Epithelial cell of prostate (primary cell): ENCODE measurements at places on chromosomes 2 and 18.

- no peak for DNase-seq
Measured at GRCh38 chr2:239566162-239566994, 165.6 kb upstream of the HDAC4 start.

DNA sequence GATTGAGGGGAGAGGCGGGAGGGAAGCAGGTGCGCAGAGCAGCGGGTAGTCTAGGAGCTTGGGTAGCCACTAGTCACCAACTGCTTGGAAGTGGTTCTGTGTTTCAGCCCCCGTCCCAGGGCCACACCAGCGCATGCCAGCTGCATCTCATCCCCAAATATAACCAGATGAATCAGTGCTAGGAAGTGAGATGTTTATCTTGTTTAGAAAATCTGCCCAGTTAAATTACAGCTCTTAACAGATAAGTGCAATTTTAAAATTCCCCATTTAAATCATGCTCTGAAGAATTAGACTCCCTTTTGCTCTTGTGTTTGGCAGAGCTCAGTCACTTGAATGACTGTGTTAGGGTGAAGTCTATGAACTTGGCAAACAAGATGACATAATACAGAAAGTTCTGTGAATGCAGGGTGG, 193.8 kb downstream of the SEPTIN10 start:
- no peak for DNase-seq

GRCh38 chr2:202019689-202020450, 13.8 kb upstream of the FZD7 start:
- DNase-seq, result no peak

- DNase-seq, result no peak
Measured at GRCh38 chr2:70932631-70933230, 3.0 kb upstream of the ATP6V1B1 start.

DNA sequence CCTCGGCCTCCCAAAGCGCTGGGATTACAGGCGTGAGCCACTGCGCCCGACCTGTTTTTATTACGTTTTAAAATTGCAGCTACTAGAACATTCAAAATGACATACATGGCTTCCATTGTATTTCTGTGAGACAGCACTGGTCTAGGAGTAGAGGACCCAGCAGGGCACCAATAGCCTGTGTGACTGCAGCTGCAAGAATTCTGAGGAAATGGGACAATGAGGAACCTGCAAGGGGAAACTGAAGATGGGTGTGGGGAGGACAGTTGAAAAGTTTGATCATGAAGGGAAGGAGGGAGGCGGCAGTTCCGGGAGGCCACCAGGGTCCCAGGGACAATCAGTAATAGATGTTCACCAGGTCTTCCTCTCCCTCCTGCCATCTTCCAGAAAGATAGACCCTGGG, 13.9 kb upstream of the DNPEP start:
- no peak for DNase-seq

- DNase-seq, result no peak
Measured at GRCh38 chr2:98822301-98823164, 91.6 kb upstream of the MGAT4A start.

- no peak for DNase-seq
Measured at GRCh38 chr2:8659735-8660492, 21.9 kb upstream of the ID2 start.

DNA sequence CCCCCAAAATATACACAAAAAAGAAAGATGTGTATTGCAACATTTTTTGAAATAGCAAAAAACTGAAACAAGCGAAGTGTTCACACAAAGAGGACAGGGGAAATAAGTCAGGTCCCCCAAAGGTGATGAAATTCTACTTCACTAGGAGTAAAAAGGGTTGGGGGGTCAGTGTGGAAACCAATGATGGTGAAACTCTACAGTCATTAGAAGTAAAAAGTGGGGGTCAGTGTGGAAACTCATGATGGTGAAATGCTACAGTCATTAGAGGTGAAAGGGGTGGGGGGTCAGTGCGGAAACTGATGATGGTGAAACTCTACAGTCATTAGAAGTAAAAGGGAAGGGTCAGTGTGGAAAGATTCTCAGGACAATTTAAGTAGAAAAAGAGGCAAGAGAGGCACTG, 298.2 kb downstream of the EIPR1 start:
- DNase-seq, result no peak

GRCh38 chr2:96501471-96501874, 3.7 kb downstream of the NEURL3 start:
- no peak for DNase-seq

DNA sequence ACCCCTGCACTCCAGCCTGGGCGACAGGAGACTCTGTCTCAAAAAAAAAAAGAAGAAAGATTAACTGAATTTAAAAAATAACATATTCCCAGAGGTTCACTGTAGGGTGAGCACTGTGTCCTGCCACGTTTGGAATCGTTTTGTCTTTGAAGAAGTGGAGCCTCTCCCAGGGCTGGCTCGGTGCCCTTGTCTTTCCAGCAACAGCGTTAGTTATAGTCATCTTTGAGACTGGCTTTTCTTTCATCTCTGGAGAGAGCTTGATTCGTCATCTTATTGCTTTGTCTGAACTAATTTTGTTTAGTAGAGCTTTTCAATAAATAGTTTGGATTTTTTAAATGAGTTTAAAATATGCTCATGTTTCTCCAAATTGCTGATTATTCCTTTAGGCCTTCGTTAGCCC, 50.5 kb downstream of the IMPA2 start:
- DNase-seq, result no peak

GRCh38 chr2:136124805-136125204, 6.9 kb upstream of the CXCR4 start:
- no peak for DNase-seq

GRCh38 chr2:1488181-1488671, 75.0 kb downstream of the TPO start:
- no peak for DNase-seq

GRCh38 chr2:179877601-179878364, 16.4 kb upstream of the ZNF385B start:
- no peak for DNase-seq

DNA sequence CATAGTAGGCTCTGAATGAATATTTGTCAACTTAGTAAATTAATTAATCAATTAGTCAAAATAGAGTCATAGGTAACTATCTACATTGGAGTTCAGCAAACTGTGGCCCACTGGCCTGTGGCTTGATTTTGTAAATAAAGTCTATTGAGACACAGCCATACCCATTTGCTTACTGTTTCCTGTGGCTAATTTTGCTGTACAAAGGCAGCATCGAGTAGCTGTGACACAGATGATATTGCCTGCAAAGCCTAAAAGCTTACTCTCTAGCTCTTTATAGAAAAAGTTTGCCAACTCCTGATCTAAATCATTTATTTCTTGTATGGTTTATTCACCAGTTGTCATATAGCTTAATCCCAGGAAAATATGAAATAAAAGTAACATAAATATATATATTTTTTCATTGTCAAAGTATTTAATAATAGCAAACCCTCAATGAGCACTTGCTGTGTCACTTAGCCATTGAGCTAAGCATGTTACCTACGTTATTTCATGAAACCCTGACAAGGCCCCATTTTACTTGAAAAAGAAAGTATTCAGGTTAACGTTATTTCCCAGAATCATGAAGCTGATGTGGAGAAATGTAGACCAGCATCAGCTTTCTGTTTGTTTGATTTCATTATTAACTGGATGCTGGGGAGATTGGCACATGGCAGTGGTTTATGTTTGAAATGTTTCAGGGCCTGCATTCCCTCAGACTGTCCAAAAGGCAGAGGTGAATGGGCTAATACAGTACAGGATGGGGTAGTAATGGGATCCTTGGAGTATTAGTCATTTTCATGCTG, 69.6 kb downstream of the ICOS start:
- no peak for DNase-seq

DNA sequence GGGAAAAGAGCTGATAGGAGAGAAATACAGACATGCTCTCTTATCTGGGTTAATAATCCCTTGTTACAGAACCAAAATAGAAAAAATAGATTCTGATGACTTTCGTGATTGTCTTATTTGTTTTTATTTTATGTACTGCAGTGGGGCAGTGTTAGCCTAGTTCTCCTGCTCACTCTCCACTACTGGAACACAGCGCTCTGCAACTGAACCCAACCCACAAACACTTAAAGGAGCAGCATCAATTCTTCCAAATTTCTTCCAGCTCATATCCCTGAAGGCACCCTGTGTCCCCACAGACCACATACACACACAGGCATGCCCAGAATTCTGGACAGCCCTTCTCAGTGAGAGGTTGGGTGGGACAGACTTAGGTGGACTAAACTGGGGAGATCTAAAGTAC, 160.6 kb downstream of the SS18 start:
- no peak for DNase-seq

- DNase-seq, result no peak
Measured at GRCh38 chr2:152790883-152791282, 72.5 kb downstream of the ARL6IP6 start.

- no peak for DNase-seq
Measured at GRCh38 chr2:148305476-148305875, 284.6 kb downstream of the MBD5 start.

DNA sequence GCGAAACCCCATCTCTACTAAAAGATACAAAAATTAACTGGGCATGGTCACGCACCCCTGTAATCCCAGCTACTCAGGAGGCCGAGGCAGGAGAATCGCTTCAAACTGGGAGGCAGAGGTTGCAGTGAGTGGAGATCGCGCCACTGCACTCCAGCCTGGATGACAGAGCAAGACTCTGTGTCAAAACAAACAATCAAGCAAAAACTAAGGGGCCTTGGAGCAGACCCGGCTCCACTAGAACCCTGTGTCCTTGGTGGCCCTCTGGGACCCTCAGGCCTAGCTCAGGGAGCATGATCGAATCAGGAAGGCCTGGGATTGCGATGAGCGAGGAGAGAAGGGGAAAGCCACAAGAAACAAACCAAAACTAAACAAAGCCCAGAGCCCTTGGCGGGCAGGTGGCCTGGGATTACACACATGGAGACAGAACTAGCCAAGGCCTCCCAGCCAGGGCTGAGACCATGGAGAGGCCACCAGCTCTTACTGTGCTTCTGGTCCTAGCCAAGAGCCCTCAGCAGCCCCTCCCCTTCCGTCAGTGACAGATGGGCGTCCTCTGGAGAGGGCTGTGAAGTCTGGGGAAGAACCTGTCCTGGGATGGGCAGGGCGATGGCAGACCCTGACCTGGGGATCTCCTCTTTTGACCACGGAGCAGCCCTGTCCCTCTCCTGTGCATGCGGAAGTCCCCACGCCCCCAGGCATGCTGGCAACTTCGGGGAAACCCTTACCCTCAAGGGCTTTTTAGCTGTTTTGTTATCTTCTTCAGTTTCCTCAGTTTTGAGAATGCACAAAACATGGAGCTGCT, 27.4 kb upstream of the CATIP start:
- no peak for DNase-seq

DNA sequence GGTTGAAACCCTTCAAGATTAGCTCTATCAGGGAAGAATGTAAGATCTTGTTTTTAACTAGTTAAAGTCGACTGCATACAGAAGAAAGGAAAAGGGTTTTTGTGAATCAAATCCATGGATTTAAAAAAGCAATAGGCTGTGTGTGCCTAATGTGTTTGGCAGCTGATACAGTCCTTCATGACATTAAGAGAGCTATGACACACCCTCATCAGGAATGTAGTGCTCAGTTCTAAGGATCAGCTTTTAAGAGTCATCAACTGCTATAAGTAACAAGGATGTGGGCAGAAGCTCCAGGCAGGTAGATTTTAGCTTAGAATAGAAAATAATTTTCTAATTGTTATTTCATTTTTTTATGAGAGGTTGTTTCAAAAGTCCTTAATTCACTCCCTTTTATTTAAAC, 52.9 kb downstream of the PPP1R1C start:
- peak; percentile 41 for DNase-seq

- DNase-seq, result peak; percentile 80
Measured at GRCh38 chr2:227853204-227853629, 18.2 kb upstream of the DAW1 start.

- DNase-seq, result no peak
Measured at GRCh38 chr2:113863144-113863543, 26.7 kb upstream of the ACTR3 start.

DNA sequence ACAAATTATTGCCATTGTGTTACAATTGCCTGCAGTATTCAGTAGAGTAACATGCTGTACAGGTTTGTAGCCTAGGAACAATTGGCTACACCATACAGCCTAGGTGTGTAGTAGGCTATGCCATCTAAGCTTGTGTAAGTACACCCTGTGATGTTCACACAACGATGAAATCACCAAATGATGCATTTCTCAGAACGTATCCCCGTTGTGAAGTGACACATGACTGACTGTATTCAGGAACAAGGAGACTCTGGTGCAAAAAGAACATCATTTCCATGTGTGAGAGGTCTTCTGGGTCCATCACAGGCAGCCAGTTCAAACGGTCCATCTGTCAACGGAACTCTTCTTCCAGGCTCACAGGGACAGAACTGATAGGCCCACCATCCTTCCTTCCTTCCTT, 263.7 kb downstream of the ANAPC1 start:
- DNase-seq, result no peak

DNA sequence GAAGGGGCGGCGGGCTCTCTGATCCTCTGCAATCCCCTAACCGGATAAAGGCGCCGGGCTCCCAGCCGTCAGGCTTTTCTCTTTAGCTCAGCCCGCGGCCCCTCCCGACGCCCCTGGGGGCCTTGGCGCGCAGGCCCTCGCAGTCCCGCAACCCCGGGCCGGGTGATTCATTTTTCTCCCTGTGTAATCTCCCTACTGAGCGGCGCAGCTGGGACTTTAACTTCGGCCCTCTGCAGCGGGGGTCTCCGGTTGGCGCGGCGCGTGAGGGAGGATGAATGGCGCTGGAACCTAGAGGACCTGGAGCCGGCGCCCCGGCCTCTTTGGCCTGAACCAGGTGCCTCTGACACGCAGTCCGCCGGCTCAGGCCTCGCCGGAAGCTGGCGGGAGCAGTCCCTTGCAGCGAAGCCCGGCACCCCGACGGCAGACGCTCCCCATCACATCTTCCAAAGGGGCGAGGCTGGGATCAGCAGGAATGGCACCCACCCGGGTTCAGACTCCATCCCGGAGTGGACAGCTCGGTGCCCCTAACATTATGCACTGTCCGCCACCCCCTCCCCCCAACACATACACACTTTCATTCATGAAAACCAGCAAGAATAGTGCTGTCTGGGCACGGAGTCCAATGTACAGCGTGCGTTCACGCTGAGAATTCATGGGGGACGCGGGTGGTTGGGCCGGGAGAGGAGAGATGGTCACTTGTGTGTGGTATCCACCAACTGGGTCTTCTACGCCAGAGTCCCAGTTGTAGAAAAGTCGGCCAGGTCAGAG, 1.2 kb downstream of the CNGA3 start:
- DNase-seq, result no peak

GRCh38 chr18:55422456-55423180, 165.4 kb downstream of the TCF4 start:
- DNase-seq, result no peak

- no peak for DNase-seq
Measured at GRCh38 chr2:106104332-106105062, 89.6 kb downstream of the UXS1 start.

- no peak for DNase-seq
Measured at GRCh38 chr18:41153871-41154270, 801.2 kb upstream of the PIK3C3 start.

- no peak for DNase-seq
Measured at GRCh38 chr2:240538031-240538780, 19.6 kb downstream of the ANKMY1 start.
